ENCODE measurements at places on chromosomes 3 and 15.
A peak's percentile ranks its signal among the peaks of the same experiment; 100 is the strongest.

DNA sequence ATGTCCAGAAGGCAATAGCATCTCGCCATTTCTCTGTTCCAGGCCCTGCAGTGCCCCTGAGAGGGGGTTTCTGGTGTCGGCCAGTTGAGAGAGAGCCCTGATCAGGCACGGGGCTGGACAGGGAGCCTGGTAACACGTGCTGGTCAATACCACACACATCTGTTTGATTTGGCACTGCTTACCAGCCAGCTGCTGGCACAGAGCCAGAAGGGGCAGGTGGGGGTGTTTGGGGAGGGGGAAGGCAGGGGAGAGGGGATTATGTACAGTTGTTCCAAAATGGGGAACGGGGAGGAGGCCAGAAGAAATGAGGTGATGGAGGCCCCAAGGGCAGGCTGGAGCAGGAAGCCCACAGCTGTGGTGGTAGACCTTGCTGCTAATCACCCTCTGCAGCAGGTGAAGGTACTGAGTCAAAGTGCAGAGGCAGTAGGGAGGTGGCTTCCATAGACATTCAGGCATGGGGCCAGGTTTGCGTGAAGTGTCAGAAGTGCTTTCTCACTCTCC lies 153.5 kb upstream of the LPP start:
- no peak overlapping the region for H3K27ac ChIP-seq
- no peaks in the 10 kb centered on the region for H3K36me3 ChIP-seq
- DNase-seq = peak; percentile 22
- H3K4me1 ChIP-seq = no peaks in the 10 kb centered on the region
- H3K4me3 ChIP-seq = no peak overlapping the region

DNA sequence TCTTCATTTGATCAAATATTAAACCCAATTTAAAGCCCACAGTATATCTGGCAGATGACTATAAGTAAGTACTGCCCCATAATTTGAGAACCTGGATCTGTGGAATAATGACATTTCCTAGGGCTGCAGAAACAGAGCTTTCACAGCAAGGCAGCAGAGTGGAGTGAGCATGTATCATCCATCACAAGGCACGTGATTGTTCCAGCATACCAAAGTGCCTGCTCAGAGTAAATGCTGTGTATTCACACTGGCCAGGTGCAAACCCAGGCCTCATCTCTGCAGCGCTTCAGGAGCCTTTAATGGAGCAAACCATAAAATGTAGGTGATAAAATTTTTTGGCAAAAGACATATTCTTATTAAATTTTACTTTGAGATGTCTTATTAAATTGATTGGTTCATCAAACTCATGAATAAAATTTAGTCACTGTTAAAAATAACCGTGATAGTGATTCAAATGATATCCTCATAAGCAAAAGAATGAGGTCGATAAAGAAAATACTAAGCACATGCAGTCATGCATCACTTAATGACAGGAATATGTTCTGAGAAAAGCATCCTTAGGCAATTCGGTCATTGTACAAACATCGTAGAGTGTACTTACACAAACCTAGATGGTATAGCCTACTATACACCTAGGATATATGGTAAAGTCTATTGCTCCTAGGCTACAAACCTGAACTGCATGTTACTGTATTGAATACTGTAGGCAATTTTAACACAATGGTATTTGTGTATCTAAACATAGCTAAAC lies 99.3 kb upstream of the SLC24A5 start:
- no peak overlapping the region for H3K27ac ChIP-seq
- DNase-seq = no peak
- H3K27me3 ChIP-seq = no peaks in the 10 kb centered on the region
- H3K4me1 ChIP-seq = no peaks in the 10 kb centered on the region
- no peak overlapping the region for H3K4me3 ChIP-seq
- H3K36me3 ChIP-seq = no peaks in the 10 kb centered on the region

- no peak for DNase-seq
- H3K36me3 ChIP-seq = no peaks in the 10 kb centered on the region
- no peaks in the 10 kb centered on the region for H3K27me3 ChIP-seq
- H3K4me1 ChIP-seq = no peaks in the 10 kb centered on the region
- no peak overlapping the region for H3K4me3 ChIP-seq
Observed at GRCh38 chr15:68877626-68878025, 52.7 kb upstream of the SPESP1 start.

DNA sequence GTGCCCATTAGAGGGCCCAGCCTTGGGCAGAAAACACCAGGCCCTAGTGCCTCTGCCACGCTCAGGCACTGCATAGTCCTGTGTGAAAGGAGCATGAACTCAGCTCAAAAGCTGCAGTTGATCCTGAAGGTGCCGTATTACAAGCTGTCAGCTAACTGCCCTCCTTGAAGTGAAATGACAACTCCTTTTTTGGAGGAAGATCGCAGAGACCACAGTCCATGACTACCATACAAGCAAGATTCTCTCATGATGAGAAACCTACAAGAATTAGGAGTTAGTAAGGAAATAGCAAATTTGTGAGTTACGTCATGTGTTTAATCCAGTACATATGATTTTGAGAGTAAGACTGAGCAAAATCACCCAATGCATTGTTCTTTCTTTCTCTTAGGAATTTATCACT lies 513.9 kb upstream of the NR2F2 start:
- DNase-seq = no peak
- H3K4me3 ChIP-seq = no peak overlapping the region
- no peaks in the 10 kb centered on the region for H3K4me1 ChIP-seq
- no peaks in the 10 kb centered on the region for H3K36me3 ChIP-seq
- H3K27ac ChIP-seq = no peak overlapping the region

GRCh38 chr3:141528800-141529199 lies 42.0 kb downstream of the RASA2 start:
- H3K4me3 ChIP-seq = no peak overlapping the region
- H3K27ac ChIP-seq = no peak overlapping the region
- no peak for DNase-seq
- H3K4me1 ChIP-seq = no peaks in the 10 kb centered on the region

- peak; percentile 40 for DNase-seq
- H3K27me3 ChIP-seq = no peaks in the 10 kb centered on the region
Observed at GRCh38 chr3:42036483-42036823, 54.7 kb upstream of the TRAK1 start.

Data from lung (tissue), 17 donors.